ENCODE measurements at places on chromosomes 4 and X.

- no peak for DNase-seq
These were observed 30.3 kb downstream of the BMP3 start for GRCh38 chr4:81060587-81061343.

- DNase-seq = no peak
These were observed 118.1 kb downstream of the HNRNPD start for GRCh38 chr4:82255657-82256056.

GRCh38 chr4:88442689-88443191, 14.2 kb upstream of the HERC5 start:
- no peak for DNase-seq

DNA sequence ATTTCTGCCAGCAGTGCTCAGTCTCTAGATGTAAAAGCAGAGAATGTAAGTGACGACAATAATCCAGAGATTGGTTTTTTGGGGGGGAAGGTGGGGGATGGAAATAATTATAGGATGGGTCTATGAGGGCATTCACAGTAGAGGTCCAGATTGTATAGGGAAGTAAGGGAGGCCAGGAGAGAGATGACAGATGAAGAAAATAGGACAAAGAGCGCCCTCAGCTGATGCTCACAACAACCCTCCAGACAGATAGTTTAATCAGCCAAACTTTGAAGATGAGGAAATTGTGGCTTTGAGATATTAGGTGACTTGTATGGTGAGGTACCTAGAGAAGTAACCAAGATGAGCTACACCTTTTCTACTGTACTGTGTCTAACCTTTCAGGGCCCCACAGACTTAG, 137.9 kb downstream of the MAGEB17 start:
- no peak for DNase-seq

- no peak for DNase-seq
These were observed 1762.6 kb downstream of the RPA4 start for GRCh38 chrX:98646351-98646750.

GRCh38 chr4:97142893-97143292, 1000.4 kb downstream of the STPG2 start:
- DNase-seq = no peak
